Eye (tissue), 1 donor: ENCODE measurements at places on chromosomes 3 and 15.

DNA sequence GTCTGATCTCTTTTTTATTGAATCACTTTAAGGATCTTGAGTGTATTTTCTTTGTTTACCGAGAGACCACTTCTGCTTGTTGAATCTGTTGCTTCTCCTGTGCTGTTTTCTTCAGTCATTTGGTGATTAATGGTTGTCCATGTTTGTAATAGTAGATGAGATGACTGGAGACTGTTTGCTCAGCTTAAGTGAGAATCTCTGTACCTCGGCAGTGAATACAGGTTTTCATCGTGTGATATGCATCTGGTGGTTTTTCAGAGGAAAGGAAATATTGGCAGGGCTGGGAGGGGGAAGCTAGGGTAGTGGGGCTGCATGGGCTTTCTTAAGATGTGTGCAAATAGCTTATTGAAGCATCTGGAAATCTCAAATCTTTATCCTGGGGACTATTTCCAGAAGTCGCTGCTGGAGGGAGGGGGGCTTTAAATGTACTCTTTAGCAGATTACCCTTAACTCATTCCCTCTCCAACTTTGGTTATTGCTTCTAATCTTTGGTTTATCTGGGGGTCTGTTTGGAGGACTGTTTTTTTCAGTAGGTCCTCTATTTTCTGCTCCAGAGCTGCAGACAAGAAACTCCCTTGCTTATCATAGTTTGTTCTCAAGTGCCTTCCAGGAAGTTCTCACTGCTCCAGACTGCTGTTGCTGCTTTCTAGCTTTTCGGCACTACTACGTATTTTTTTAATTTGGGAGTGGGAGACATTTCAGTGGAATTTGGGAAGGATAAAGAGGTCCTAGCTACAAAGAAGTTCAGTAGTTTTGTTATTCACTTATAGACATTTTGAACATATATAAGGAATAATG, 19.4 kb downstream of the CMTM8 start:
- DNase-seq, result no peak

DNA sequence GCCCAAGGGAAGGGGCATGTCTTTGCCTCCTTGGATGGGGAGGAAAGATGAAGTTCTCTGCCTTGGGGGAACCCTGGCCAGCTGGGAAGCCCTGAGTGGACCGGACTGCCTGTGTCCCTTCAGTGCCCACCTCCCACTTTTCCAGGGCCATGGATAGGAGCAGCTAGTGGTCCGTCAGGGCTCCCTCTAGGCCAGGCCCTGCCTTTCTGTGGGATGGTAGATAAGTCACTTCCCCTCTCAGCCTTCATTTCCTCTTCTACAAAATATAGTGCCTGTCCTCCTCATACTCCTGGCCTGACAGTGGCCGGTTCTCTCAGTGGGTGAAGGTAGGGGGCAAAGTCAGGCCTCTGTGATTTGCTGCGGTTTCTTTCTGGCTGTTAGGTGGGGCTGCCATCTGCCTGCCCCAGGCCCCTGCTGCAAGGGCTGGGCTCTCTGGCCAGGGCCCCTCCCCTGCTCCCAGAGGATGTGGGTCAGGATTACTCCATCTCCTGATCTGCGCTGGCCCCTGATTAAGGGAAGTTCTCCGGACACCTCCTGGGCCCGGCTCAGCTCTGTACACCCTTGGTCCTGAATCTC, 1.4 kb downstream of the PLEKHO2 start:
- DNase-seq, result peak; percentile 15

DNA sequence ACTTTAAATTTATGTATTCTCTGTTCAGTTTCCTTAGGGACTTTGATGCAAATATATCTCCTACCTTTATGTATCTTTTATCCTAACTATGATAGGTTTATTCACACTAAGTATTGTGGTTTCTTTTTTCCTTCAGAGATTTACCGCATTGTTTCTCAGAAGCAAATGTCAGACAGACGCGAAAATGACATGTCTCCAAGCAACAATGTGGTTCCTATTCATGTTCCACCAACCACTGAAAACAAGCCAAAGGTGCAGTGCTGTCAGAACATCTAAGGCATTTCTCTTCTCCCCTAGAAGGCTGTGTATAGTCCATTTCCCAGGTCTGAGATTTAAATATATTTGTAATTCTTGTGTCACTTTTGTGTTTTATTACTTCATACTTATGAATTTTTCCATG, 18.3 kb downstream of the RAB11A start:
- no peak for DNase-seq

DNA sequence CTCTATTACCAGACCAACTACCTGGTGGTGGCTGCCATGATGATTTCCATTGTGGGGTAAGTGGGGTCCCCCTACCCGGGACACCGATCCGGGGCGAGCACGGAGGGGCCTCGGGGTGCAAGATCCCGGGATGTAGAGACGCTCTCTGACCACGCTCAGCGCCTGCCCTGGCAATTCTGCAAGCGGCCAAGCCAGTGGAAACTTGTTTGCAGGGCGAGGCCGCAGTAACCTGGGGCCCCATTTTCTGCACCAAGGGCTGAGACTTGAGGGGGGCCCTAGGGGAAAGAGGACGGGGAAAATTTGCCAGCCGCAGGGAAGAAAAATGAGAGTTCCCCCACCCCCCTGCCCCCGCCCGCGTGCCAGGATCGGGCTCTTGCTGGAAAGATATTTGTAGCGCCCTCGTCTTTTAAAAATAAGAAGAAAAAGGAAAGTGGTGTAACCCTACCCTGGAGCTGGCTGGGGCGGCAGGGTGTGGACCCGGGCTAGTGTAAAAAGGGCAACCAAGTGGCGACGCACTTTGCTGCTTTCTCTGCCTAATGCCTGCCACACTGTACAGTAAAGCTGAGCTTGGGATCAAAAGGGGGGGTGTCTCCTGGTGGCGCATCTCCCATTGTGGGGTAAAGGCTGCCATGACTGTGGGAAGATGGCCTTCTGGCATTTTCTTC, 563 bp downstream of the ARL6IP5 start:
- DNase-seq, result peak; percentile 64

DNA sequence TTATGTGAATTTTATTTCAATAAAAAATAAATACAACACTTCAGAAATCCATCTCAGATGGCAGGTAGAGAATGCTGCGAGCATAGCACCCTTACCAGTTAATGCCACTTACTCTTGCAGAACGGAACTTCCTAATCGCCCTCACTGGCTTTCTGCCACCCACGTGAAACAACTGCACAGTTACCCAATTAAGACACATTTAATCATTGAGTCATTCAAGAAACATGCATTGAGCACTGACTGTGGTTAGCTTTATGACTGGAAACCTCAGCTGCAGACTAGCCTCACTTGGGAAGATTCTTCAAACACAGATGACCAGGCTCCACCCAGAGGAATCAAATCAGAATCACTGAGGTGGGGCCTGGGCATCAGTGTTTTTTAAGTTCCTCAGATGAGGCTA, 5.6 kb upstream of the MFGE8 start:
- no peak for DNase-seq

GRCh38 chr3:167909952-167910351, 174.4 kb downstream of the SERPINI1 start:
- DNase-seq, result no peak
